ENCODE measurements at places on chromosomes 7 and 10.

GRCh38 chr10:132110713-132111112 lies 45.0 kb downstream of the JAKMIP3 start:
- DNase-seq, result no peak

DNA sequence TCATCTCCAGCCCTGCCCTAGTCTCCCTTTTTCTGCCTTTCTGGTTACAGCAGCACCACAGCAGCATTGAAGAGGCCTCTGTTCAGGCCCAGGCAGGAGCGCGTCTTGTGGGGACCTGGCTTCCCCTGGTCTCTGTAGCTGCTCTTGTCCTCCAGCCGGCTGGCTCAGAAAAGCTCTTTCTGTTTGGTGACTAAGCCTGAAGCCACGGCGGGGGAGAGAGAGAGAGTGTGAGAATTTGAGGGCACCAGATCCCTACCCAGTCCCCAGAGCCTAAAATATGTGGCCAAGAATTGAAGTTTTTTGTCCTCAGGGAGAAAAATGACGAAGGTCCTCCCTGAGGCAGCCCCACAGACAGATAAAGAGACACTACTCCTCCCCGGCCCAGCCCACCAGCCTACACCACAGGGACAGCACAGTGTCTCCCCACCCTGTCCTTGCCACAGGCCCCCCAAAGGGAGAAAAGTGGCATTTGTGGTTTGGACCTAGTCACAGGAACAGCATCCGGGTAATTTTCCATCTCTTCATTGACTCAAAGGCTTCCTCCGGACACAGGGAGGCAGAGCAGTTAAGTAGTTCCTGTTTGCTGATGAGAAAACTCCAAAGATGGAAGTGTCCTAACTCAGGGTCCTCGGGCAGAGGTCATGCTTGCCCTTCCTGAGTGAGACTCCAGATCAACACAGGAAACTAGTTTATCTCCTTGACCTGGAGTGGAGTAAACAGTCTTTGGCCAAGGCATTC lies 13.3 kb upstream of the FAM180A start:
- no peak for DNase-seq

- DNase-seq, result peak; percentile 52
Observed at GRCh38 chr10:110445871-110446270, 51.8 kb upstream of the DUSP5 start.

GRCh38 chr7:98788966-98789365 lies 80.8 kb downstream of the TMEM130 start:
- DNase-seq, result no peak

DNA sequence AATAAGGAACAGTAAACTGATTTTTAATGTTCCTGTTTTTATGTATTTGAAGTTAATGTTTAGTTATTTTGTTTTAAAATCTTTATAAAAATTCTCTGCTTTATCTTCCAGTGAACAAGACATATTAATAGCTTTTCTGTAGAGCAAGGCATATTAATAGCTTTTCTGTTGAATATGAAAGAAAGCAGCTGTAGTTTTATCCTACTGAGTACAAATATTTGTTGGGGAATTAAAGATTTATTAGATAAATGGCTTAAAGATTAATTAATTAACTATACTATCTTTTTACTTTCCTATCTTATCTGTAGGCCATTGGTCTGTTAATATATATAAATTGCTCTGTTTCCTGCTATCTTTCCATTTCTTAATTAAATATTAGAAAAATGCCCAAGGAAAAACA lies 299.6 kb downstream of the ADK start:
- DNase-seq, result no peak

GRCh38 chr10:89294721-89295239 lies 7.1 kb upstream of the IFIT2 start:
- no peak for DNase-seq

DNA sequence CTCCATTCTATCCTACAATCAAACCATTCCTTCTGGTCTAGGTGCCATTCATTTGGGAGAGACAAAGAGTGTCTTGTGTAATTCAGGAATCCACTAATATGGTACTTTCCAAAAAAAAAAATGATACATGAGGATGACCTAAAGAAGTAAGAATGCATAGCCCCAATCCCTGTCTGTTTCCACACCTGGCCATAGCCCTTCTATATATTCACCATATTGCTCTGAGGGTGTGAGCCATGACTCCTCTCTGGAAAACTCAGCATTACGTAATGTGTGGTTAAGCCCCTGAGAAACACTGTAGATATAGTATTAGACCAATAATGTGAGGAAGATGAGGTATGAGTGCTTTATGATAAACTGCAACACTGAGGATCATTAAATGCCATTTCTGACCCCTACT lies 592.7 kb downstream of the INHBA start:
- no peak for DNase-seq

- DNase-seq, result no peak
Observed at GRCh38 chr10:4501306-4501705, 324.7 kb upstream of the AKR1E2 start.

GRCh38 chr7:87658553-87658952 lies 30.4 kb downstream of the RUNDC3B start:
- no peak for DNase-seq

Measured in lower leg skin (tissue), 4 donors.